ENCODE measurements at places on chromosomes 6 and 20.

DNA sequence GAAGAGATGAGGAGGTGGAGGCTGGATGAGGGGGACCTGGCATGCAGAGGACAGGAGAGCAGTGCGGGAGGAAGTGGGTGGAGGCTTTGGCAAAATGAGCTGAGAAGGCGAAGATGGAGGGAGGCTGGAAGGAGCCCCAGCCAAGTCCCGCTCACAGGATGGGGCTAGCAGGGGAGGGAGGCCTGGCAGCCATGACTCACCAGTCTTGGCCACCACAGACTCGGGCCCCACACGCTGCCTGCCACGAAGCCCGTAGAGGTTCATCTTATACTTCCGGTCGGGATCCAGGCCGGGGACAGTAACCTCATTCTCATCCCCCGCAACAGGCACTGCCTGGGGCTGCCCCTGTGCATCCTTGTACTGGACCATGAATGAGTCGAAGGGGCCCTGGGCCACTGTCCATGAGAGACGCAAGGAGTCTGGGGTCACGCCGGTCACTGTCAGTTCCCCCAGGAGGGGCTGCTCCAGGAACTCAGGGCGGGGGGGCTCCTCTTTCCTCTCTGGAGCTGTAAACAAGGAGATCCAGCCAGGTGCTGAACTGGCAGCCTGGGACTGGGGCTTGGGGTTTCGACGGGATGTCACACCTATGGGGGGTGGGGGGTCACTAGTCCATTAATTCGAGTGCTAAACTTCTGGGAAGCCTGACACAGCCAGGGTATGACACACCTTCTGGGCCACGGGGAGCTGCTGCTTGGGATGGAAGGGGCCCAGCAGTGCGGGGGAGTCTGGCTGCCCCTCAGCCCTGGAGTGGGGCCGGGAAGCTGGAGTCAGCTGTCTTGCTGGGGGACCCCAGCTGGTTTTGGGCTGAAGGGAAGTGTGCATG lies 27.8 kb downstream of the TNXB start:
- DNase-seq = no peak

- DNase-seq = no peak
Measured at GRCh38 chr6:161369339-161369738, 95.5 kb upstream of the AGPAT4 start.

DNA sequence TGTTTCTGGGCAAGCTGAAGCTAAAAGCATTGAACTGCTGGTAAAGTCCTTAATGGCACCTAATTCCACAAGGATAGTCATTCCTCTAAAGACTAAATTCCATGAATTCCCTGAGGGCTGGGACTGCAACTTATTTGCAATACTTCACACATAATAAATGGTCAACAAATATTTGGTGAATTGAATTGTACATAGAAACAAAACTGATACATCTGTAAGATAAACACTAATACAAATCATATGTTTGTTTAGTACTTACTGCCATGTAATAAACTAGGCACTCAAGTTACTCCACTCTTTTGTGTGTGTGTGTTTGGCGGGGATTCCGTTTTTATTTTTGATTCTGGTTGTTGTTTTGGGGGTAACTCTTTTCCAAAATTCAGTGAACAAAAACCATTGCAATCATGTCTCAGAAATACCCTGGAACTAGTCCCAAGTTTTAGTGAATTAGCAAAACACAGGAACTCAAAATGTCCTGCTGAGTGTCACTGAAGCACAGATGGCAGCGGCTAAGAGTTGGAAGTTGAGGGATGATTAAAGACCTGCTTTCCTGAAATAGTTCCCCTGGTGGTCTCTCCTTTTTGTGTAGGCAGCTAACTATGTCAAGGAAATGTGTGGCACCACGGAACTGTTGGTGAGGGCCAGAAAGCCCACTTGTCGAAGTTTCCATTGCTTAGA lies 74.8 kb upstream of the SNRPB2 start:
- DNase-seq = no peak

GRCh38 chr6:92922216-92922806 lies 497.0 kb downstream of the EPHA7 start:
- DNase-seq = no peak

GRCh38 chr6:86508230-86508629 lies 429.1 kb upstream of the HTR1E start:
- no peak for DNase-seq

- no peak for DNase-seq
Measured at GRCh38 chr6:15206887-15207286, 39.0 kb upstream of the JARID2 start.

GRCh38 chr6:118923035-118923434 lies 11.9 kb downstream of the MCM9 start:
- no peak for DNase-seq

DNA sequence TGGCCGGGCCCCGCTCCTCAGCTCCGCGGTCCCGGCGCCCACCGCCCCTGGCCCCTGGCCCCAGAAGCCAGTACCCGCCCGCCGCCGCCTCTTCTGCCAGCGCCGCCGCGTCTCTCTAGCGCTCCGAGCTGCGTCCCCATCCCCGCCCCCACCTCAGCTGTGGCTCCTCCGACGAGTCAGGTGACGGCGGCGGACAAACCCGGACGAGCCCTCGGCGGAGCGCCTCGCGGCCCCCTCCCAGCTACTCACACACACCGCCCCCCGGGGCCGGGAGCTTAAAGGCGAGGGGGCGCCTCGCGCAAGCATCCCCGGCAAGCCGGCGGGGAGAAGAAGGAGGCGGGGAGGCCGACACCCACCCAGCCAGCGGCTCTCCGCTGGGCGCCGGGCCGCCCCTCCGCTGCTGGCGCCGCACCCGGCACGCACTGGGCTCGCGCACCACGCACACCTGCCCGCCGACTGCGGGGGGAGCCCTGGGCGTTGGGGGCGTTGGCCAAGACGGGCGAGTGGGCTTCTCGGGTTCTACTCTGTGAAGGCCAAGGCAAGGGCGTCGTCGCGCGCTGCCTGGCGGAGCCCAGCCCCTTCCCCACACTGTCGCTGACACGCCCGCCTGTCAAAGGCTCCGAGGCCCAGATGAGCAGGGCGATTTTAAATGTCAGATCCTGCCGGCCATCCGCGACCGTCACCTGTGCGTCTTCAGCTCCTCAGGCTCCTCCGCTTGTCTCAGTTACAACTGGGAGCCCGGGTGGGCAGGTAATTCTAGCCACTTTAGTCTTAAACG lies at the start of gene SNAP91:
SNAP91 (minus strand) TSS at position 132 of the 778 bp plus-strand sequence. CDS start 1,174 bp downstream, outside the sequence.
- peak; percentile 55 for DNase-seq

DNA sequence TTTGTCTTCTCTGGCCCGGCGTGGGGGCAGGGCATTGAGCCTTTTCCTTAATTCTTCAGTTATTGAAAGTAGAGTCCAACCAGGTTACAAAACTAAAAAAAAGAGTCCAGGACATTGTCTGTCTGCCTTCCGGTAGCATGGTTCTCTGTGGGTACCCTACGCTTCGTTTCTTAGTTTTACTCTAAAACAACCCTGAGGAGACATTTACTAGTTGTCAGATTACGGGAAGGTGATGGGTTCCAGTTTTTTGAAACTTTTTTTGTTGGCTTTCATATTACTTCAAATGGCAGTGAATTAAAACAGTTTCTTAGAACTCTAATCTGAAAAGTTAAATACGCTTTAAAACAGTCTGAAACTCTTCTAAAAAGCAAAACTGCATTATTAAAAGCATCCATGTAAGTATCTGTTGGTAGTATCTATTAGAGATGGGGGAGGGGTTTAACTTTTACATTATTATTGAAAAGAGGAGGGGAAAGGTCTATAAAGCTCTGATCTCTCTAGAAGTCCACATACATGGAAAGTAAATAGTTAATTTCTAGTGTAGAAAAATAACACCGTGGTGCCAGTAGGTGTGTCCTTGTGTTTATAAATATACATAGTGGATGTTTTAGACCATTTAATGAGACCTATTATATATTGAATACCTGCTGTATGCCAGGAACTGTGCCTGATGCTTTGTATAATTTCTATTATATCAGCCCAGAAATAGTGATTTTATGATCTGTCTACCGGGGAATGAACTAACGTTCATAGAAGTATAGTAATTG lies 2.2 kb downstream of the BICRAL start:
- DNase-seq = peak; percentile 8

DNA sequence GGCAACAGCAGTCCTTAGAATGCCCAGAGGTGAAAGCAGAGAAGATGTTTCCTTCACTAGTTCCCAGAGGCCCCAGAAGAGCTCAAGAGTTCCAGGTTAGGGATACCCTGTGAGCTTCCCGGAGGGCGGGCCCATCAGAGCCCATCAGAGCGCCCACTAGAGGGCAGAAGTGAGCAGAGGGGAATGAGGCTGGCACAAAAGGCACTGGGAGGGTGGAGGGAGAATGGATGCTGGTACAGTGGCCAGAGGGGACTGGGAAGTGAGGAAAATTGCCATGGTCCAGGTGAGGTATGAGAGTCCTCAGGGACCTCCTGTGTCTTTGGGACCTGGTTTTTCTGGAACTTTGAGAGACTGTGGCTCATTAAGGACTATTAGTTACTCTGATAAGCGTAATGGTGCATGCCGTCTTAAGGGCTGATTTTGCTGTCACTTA lies 57.3 kb downstream of the LINC00237 start:
- DNase-seq = no peak

- peak; percentile 51 for DNase-seq
Measured at GRCh38 chr6:117449549-117450439, 24.1 kb upstream of the ROS1 start.

GRCh38 chr6:113719064-113719463 lies 138.1 kb upstream of the MARCKS start:
- DNase-seq = no peak

GRCh38 chr6:1406306-1407072 lies 17.1 kb downstream of the FOXF2 start:
- no peak for DNase-seq

GRCh38 chr6:35260591-35261570 lies 1.3 kb downstream of the ZNF76 start:
- DNase-seq = no peak

DNA sequence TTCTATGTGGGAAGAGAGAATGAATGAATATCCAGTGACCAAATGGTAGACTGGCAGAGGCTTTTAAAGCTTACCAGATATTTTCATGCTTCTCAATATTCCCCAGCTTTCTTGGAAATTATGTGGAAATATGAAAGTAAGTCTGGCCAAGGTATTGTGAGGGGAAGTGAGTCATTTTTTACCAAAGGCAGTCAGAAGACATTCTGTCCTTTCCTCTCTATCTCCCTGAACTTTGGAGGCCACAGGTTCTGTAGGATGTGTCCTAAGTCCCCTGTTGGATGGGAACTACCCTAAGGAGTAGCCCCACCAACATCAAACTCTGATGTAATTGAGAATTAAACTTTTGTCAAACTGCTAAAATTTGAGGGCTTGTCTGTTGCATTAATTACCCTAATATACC lies 593.8 kb upstream of the NRSN1 start:
- DNase-seq = no peak

- no peak for DNase-seq
Measured at GRCh38 chr6:135568379-135568778, 70.8 kb upstream of the AHI1 start.

GRCh38 chr20:55830121-55830827 lies 175.0 kb downstream of the CBLN4 start:
- DNase-seq = no peak

GRCh38 chr6:112879920-112880413 lies 532.8 kb downstream of the RFPL4B start:
- DNase-seq = no peak

- DNase-seq = no peak
Measured at GRCh38 chr6:14337152-14337551, 219.6 kb downstream of the CD83 start.

DNA sequence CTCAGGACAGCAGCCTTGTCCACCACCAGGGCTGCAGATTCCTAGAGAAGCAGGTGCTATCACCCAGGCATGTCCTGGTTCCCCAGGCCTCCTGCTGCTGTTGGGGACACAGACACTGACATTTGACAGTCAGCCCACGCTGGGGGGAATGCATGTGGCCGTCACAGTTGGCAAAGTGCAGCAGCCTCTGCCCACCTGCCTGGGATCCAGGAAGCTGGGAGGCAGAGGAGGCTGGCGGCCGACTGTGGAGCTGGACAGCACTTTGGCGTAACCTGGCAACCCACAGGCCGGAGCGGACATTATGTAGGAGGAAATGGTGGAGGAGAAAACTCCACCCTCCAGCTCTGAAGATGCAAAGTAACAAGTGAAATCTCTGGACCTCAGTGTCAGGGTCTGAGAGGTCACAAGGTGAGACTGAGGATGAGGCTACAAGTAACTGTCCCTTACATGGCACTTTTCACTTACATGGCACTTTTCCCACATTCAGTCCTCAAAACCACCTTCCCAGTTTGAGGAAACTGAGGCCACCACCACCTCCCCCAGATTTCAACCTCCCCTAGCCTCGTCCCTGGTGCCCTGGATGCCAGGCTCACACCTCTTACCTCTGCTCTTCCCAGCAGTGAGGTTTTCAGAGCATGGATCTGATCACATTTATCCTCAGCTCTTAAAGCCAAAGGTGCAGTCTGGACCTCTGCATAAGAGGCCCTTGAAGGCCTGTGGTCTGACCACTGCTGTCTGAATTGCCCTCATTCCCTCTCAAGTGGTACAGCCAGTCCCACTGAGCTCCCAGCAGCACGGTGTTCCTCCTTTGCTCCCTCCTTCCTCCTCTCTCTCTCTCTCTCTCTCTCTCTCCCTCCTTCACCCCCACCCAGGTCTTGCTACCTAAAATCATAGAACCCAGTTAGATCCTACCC lies 8.7 kb downstream of the MAP1LC3A start:
- no peak for DNase-seq

DNA sequence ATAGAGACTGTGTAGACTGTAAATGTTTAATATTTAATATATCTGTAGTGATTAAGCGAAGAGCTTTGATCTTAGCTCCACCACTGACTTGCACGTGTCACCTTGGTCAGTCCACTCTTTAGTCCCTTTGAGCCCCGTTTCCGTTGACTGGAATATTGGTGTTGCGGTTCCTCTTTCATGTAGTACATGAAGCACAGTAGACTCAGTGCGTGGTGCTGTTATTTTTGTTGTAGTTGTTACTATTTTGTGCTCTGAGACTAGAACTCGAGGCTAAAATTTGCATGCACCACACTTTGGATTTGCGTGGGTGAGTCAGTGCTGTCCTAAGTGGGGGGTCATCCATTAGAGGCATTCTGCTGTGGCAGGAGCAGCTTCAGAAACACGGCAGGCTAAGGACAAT lies 291.4 kb downstream of the QKI start:
- DNase-seq = no peak

GRCh38 chr20:34024723-34025351 lies 31.1 kb downstream of the RALY start:
- DNase-seq = no peak

DNA sequence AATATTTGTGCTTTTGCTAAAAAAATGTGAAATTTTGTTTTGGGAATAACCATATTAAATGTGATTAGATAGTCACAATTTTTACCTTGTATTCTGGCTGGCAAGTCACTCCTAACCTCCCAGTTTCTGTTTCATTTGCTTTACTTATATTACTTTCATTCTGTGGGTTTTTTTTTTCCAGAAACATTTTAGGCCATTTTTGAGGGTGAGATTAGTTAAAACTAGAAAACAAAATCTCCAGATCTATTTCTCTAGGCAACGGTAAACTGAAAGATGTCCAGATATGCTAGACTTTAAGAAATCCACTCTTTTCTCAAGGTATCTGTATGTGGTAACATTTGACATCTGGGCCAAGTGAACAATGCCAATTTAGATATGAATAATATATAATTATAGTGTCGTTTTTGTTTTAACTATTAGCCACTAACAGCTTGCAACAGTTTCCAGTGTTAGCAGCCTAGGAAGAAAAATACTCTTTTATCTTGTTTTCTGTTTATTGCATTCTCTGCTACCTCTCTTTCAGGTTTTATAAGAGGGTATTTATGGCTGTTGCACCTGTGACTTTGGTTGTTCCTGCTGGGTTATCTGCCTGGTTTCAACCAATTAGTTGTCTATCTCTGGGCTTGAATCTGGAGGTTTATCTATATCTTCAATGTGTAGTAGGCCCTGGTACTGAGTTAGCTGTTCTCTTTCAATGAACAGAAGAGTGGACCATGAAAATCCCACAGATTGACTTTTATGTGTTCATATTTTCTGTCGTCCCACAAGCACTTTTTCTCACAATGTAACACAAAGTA lies 260.9 kb downstream of the NKAIN2 start:
- no peak for DNase-seq
